ENCODE measurements at places on chromosomes 11 and 22.

DNA sequence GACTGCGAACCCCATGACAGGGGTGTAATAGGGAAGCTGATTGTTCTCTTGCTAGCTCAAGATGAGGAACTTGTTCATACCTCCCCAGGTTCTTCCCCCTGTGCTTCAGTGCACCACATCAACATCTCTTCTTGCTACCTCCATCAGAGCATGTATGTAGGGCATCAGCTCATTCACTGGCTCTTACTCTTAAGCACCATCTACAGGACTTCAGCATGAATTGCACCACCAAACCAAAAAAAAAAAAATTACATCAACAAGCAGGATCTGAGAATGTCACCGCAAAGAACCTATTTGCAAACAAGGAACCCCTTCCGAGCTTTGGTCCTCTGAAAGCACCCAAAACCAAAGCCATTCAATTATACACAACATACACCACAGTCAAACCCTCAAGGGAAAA, 2226.5 kb upstream of the RAG2 start:
- no peak for DNase-seq

DNA sequence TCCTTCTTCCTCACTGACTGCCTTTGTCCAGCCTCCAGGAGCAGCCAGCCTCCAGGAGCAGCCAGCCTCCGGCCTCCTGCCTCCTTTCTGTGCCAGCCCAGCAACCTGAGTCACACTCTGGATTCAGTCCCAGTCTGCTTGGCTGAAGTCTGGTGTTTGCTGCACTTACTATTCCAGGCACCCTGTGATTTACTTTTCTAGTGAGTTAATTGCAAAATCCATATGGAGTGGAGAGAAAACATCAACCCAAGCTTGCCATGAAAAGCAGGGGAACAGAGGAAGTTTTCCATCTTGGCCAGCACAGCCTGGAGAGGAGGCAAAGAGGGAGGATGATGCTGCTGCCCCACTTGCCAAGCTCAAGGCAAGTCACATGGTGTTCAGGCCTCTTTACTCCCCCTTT, 400.5 kb downstream of the TENM4 start:
- no peak for DNase-seq

DNA sequence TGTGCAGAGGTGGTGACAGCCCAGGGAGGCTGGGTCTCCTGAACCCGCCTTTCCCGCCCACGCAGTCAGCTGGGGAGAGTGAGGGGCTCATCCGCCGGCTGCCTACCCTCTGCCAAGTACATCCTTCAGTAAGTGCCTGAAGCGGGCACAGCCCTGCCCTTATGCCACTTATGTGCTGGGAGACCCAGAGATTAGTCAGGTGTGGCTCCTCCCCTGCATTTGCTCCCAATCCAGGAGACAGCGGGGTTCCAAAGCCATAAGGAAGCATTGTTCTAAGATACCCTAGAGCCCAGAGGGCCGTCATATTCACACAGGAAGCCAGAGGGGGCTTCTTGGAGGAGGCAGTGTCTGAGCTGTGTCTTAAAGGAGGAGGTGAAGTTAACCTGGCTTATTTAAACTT, 5.8 kb upstream of the PPP6R3 start:
- DNase-seq: no peak

DNA sequence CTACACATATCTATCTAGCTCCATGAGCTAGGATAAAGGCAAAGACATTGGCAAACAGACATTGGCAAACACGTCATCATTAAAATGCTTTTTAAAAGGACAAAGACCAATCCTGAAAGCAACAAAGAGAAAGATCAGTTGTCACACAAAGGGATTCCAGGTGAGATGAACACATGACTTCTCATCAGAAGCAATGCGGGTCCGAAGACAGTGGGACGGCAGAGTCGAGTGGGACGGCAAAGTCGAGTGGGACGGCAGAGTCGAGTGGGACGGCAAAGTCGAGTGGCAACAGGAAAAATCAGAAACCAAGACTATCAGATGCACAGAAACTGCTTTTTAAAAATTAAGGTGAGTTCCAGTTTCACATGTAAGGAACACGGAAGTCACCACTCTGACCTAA, 609.5 kb downstream of the BRD1 start:
- no peak for DNase-seq

GRCh38 chr11:68329978-68330699, 17.7 kb downstream of the LRP5 start:
- no peak for DNase-seq

DNA sequence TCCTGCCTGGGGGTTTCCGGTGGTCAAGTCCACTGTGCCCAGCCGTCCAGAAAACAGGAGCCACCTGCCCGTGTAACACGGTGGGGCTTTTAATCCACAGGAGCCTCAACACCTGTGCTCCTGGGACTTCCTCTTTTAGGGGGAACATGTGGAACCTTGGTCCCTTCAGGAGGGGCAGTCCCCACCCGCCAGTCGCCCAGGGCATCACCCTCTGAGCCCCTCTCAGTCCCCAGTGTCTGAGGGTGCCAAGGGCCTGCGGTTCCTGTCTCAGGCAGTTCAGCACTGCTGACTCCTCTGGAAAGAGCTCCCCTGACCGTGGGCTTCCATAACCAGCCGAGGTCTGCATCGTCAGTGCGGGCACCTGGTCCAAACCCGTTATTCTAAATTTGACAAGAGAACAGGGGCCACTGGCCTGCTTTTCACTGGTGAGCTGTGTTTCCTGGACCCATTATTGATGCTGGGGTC, 15.8 kb downstream of the KRTAP5-5 start:
- DNase-seq: no peak

Data from NCI-H187 (cell line).